ENCODE measurements at places on chromosomes 5 and 9.

DNA sequence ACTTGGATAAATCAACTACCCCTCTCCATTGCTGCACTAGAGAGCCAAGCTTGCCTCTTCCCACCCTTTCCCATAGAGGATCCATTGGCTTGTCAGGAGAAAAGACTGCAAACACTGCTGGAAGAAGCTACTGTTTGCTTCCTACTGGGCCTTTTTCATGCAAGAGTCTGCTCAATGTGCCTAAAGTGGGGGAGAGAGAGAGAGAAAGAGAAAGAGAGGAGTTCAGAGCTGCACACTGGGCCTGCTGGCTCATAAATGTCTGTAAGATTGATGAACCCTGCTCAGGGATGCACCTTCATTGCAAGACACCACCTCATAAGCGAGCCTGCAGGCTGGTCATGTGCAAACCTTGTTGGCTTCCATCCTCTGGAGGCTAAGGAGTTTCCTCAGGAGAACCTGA is 269.4 kb downstream of the ZNF608 start:
- DNase-seq: no peak

DNA sequence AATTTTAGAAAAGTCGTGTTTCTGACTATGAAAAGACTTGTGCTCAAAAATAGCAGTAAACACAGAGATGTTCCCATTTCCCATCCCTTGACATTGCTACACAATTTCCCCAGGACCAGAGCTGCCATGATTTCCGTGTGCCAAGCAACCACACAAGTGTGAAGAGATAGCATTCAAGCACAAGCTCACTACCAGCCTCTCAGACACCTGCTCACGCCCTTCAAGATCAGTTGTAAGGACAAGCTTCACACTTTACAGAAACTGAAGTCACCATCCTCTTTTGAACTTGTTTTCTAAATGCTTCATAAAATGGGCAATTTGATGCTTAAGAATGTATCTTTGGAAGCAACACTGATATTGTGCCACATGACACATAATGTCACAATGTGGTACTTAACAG is 333.1 kb downstream of the CAAP1 start:
- DNase-seq: no peak

DNA sequence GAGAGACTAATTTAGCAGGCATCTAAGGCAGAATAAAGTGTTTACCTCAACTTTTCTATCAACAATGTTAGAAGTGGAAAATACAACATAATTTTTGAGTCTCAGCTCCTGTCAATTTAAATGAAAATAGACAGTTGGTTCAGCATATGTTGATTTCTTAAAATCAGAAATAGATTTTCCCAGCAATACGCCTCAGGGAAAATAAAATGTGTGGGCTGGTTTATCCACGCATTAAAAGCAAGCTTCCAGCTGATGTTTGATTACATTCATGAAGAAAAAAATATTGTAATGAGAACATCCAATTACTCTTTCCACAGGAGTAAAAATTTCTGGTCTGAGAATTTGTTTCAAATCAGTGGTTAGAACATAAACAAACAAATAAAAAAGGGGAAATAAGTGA is 166.3 kb downstream of the PDE4D start:
- DNase-seq: no peak

GRCh38 chr5:59693492-59694309 is 199.8 kb downstream of the PDE4D start:
- DNase-seq: no peak

DNA sequence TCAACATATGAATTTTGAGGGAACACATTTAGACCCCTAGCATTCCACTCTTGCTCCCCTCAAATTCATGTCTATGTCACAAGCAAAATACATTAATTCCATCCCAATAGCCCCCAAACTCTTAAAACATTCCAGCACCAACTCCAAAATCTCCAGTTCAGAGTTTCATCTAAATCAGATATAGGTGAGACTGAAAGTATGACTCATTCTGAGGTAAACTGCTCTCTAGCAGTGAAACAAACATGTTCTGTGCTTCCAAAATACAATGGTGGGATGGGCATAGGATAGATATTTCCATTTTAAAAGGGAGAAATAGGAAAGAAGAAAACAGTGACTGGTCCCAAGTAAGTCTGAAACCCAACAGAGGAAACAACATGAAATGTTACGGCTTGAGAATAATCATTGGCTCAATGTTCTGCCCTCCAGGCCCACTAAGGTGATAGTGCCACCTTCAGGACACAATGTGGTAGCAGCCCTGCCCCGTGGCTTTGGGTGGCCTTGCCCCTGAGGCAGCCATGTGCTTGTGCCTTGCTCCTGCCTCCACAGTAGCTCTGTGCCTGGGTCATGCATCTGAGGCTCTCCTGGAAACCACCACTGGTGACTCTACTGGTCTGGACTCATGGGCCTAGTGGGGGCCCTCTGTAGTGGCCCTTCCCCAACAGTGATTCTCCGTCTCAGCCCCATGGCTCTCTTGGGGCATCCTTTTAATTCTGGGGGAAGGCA is 36.4 kb upstream of the IPPK start:
- no peak for DNase-seq

DNA sequence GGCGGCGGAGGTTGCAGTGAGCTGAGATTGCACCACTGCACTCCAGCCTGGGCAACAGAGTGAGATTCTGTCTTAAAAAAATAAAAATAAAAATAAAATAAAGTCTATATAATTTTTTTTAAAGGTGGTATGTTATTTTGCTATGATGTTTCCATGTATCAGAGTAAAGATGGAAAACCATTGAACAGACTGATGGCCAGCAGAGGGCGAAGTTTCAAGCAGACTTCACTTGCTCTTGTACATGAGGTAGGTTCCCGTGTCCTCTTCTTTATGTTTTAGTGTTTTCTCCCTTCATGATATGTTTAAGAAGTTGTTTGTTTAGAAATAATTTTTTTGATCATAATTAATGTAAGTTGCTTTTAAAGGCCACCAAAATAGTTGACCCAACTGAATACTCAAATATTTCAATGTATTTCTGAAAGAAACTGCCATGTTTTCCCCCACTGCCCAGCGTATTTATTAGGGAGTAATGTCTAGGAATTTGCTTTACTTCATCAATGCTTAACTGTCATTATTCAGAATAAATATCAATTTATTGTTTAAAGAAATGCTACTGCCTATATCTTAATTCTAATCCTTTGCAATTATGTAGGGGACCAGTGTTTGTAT is 146.4 kb downstream of the HACD4 start:
- peak; percentile 25 for DNase-seq

DNA sequence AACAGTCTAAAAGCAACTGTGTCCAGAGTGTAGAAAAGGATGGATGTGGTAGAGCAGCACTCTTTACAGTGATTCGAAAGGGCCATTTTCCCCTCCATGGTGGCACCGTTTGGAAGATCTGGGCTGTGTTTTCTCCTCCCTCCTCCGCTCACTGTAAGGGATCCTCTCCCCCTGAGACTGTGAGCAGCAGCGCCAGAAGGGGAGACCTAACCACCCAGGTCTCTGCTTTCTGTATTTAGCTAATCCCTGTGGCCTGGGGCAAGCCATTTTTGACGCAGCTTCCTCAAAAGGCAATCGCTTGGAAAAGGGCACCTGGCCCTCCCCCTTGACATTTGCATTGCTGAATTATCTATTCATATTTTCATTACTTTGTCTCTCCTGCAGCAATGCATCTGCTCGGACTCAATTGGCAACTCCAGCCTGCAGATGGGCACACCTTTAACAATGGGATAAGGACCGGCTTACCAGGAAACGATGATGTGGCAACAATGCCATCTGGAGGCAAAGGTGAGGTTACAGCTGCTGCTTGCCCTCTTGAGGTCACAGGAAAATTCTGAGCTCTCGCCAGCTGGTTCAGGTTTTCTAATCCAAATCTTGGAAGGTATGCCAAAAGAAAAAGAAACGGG is 244.3 kb upstream of the WWC1 start:
- DNase-seq: peak; percentile 8

DNA sequence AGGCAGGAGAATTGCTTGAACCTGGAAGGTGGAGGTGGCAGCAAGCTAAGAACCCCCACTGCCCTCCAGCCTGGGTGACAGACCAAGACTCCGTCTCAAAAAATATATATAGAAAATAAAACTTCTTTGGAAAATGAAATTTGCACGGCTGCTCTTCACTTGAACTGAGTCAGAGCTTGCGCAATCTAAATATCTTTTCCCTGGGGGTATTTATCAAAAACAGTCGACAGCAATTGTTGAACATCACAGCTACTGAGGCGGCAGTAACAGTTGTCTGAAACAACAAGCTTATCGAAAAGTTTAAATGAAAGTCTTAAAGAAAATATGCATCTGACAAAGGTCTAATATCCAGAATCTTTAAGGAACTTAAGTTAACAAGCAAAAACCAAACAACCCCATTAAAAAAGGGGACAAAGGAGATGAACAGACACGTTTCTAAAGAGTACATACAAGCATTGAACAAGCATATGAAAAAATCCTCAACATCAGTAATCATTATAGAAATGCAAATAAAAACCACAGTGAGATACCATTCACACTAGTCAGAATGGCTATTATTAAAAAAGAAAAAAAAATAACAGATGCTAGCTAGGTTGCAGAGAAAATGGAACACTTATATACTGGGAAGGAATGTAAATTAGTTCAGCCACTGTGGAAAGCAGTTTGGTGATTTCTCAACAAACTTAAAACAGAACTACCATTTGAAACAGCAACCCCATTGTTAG is 153.6 kb upstream of the CDH9 start:
- DNase-seq: peak; percentile 2

DNA sequence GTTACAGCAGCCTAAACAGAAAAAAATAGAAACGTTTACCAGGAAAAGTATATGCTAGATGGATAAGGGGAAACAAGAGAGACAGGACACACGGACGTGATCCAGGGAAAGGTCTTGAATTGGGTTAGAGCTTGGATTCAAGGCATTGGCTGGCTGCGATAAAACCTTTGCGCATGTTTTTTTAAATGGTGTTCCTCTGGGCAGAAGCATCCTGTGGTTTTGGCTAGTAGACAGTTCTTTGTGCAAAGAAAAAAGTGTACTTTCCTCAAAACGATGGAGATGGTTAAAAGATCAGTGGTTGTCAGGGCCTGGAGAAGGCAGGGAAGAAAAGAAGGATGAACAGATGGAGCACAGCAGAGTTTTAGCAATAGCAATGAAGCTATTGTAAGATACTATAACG is 37.5 kb upstream of the LIFR start:
- DNase-seq: no peak

- no peak for DNase-seq
Observed at GRCh38 chr5:87755360-87755759, 342.6 kb upstream of the CCNH start.

- no peak for DNase-seq
Observed at GRCh38 chr5:31771500-31771899, 132.6 kb downstream of the PDZD2 start.

DNA sequence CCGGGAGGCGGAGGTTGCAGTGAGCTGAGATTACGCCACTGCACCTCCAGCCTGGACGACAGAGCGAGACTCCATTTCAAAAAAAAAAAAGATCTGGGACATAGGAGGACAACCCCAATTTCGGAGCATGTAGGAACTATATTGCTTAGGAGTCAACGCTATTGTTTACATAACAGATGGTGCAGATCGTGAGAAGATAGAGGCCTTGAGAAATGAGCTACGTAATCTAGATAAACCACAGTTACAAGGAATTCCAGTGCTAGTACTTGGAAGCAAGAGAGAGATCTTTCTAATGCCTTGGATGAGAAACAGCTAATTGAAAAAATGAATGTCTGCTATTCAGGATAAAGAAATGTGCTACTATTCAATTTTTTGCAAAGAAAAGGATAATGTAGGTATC is 20.3 kb downstream of the TBC1D2 start:
- no peak for DNase-seq

GRCh38 chr5:99544356-99544755 is 615.5 kb upstream of the CHD1 start:
- no peak for DNase-seq

DNA sequence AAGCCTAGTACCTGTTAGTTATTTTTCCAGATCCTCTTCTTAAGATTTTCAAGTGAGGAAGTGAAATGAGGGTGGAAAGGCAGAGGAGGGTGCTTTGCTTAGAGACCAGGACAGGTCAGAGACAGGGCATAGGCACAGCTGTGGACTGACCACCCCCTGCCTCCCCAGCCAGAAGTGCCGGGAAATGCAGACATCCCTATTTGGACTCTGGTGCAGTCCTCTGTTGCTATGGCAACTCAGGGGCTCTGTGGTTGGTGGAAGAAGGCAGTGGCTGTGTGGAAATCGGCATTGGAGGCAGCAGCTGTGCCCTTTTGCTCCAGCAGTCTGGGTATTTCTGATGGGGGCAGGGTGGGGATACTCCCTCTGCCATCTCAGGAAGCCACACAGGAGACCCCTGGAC is 43.3 kb upstream of the NDFIP1 start:
- no peak for DNase-seq

DNA sequence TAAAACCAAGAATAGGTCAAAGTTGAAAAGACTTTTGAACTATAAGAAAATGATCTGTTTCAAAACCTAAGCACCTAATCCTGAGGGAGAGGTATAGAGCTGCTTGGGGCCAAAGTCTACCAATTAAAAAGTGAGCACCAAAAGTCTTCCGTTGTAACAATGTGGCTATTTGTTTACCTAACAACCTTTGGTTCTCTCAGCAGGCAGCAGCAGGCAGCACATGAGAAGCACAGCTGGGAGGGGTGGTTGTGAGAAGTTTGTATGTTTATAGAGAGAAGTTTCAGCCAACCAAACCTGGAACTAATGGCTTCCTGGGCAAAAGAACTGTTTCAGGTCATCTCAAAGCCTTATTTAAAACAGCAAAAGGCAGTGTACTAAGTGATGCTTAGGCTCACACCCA is 59.8 kb upstream of the TBC1D9B start:
- DNase-seq: no peak
